CD4-positive, alpha-beta T cell (primary cell): ENCODE measurements at places on chromosomes 3 and 15.

- peak; percentile 50 for DNase-seq
These were observed 22.4 kb upstream of the CELF6 start for GRCh38 chr15:72342385-72342784.

- no peak for DNase-seq
These were observed 69.9 kb downstream of the NR2E3 start for GRCh38 chr15:71880276-71880675.

DNA sequence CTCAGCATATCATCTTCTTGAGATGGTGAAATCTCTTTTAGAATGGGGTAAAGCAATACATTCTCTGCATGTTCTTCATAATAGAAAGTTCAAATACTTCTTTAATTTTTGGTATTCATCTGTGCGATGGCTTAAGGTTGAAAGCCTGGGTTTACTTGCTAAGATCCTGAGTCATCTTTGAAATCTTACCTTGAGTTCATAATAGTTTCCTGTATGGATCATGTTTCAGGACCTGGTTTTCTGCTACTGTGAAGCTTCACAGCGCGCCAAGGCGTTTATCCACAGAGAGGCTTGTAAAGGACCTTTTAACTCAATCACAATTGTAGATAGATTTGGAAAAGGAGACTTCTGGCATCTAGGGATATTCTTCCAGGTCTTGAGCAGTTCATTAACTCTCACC, 39.0 kb downstream of the MED12L start:
- DNase-seq = no peak

GRCh38 chr3:128226795-128227395, 73.6 kb downstream of the EEFSEC start:
- DNase-seq = peak; percentile 37

GRCh38 chr3:13145131-13145825, 72.0 kb upstream of the IQSEC1 start:
- DNase-seq = no peak
